ENCODE measurements at places on chromosomes 13 and 19. TPM values are rescaled to one million over a fixed set of nuclear protein-coding genes. Genes with fewer than 3 reads are reported as not detected.

DNA sequence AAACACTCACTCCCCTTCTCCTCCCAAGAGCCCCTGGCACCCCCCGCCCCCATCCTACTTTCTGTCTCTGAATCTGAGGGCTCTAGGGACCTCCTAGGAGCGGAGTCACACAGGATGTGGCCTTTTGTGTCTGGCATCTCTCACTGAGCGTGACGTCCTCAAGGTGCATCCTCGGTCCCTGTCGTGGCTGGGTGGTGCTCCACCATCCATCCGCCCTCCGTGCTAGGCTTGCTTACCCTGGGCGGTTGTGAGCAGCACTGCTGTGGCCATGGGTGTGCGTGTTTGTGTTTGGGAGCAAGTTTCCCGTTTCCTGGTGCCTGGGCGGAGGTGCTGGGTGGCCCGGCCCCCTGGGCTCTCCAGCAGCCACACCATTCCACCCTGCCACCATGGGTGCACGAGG is 12.2 kb downstream of the PLEKHJ1 start:
- no peak for DNase-seq

Gene SNRNP70
- 209 TPM for total RNA-seq

Gene PSG3
- total RNA-seq = not detected

DNA sequence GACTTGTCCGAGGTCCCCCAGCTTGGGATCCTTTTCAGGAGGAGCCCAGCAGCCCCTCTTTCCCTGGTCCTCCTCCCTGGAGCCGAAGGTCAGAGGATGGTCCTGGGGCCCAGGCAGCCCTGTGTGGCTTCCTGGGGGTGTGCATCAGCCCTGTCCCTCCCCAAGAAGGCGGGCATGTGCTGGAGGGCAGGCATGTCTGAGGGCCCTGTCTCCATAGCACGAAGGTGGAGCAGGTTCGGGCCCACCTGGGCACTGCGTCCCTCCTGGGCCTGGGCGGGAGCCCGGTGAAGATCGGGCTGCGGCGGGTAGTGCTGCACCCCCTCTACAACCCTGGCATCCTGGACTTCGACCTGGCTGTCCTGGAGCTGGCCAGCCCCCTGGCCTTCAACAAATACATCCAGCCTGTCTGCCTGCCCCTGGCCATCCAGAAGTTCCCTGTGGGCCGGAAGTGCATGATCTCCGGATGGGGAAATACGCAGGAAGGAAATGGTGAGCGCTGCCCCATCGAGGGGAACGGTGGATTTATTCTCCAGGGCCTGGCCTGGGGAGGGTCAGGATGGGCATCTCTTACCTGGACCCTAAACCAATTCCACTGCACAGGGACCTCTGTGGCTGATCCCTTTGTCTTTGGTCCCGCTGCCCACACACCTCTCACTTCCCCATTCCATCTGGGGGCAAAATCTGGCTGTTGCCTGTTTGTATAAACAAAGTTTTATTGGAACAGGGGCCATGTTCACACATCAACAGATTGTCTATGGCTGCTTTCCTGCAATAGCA is 10.9 kb downstream of the TIMM13 start:
- DNase-seq = no peak

GRCh38 chr13:44311011-44311780 is 62.4 kb upstream of the SERP2 start:
- peak; percentile 57 for DNase-seq

Gene ZNF547
- 1.7 TPM for total RNA-seq

- no peak for DNase-seq
Measured at GRCh38 chr19:13119627-13120026, 1.6 kb downstream of the NACC1 start.

DNA sequence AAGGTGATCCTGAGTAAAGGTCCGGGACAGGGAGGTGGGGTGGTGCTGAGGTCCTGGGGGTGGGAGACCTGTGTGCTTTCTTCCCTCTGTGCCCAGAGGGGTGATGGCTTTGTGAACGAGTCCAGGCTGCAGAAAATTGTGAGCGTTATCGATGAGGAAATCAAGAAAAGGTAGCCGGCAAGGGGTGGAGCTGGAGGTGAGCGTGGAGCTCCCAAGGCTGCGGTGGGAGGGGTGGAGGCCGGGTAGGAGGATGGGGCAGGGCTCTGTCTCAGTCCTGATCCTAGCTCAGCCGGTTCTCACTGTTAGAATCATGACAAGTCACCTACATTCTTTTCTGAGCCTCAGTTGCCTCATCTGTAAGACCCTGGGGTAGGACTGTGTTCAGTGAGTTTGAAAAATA is 4.0 kb downstream of the SELENOV start:
- no peak for DNase-seq

Gene SHISA2
- not detected for total RNA-seq

GRCh38 chr19:29943615-29944014 is 1.6 kb downstream of the URI1 start:
- DNase-seq = no peak

GRCh38 chr19:16611121-16611520 is 16.9 kb downstream of the MED26 start:
- no peak for DNase-seq

Gene TNFSF9
- total RNA-seq = not detected

All from stomach (tissue), 19 donors.